ENCODE measurements at places on chromosomes 16 and 17.

GRCh38 chr16:28876019-28876659 is 2.1 kb upstream of the ATP2A1 start:
- no peak for DNase-seq

GRCh38 chr17:13594762-13595598 is 6.7 kb downstream of the HS3ST3A1 start:
- peak; percentile 34 for DNase-seq

DNA sequence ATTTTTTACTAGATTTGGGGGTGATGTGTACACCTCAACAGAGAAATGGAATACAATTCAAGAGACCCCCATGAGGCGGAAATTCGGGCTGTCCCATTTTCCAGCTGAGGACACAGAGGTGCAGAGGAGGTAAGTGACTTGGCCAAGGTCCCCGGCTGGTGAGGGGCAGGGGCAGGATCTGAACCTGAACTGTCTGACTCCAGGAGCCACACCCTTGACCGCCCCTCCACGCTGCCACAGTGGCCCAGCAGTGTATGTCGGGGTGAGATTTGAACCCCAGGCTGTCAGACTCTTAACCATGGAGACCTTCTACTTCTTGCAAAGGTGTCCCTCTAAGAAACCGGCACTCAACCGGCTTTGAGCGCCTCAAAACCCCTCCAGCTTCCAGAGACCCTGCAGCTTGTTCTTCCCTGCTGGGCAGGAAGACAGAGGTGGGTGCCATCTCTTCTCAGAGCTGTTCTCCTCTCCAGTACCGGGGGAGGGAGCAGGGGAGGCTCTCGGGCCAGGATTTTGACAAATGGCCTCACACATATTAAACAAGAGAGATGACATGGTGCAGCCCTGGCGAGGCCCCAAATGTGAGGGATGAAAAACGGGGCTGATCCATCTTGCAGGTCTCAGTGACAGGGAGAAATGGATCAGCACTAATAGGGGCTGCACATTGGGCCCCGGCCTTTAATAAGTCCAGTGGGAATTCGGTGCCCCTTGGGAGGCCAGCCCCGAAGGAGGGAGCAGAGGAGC is 222.3 kb downstream of the GSG1L start:
- no peak for DNase-seq

GRCh38 chr17:28684963-28685362 is 23.0 kb downstream of the SUPT6H start:
- peak; percentile 72 for DNase-seq

DNA sequence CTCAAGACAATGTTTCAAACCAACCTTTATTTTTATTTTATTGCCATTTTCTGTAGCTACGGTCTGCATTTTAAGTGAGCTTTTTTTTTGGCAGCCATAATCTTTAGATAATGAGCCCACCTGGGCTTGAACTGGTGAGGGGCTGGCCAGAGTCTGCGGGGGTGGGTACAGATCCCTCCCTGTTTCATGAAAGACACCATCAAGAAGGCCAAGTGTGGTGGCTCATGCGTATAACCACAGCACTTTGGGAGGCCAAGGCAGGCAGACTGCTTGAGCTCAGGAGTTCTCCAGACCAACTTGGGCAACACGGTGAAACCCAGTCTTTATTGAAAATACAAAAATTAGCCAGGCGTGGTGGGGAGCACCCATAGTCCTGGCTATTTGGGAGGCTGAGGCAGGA is 113.7 kb downstream of the CPPED1 start:
- DNase-seq: no peak

DNA sequence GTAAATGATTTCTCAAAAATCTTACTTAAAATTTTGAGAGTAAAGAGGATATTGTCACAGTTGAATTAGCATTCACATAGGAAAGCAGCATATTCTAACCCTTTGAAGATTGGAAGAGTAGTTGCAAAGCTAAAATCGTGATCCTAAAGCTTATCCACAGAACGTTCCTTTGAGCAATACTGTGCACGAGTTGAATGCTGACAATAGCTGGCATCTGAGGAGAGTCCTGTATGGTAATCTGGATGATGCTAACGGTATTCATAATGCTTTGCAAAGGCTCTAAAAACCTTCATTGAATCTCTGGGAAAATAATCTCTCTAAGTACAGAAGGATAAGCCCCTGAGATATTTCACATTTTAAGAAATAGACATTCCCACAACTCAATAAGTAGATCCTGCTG is 354.6 kb downstream of the CDH8 start:
- no peak for DNase-seq

GRCh38 chr17:15998031-15998562 is 1.4 kb downstream of the ZSWIM7 start:
- no peak for DNase-seq

DNA sequence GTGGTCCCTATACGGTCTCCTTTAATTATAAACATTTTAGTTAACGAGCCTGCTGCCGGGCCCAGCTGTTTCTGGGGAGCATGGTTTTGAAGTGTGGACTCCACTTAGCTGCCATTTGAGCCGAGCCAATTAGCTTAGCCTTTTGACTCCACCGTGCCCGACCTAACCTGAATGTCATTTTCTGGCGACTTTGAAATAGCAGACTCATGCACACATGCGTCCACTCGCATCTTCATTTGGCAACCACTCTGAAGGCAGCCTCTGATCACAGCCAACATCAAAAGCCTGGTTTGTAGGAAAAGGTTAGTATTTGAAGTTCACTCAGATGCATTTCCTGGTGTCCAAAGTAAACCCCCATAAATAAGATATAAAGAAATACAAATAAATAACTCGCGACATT is 16.8 kb downstream of the AXIN2 start:
- DNase-seq: no peak

GRCh38 chr17:49223517-49224197 is 6.9 kb downstream of the PHOSPHO1 start:
- peak; percentile 64 for DNase-seq

DNA sequence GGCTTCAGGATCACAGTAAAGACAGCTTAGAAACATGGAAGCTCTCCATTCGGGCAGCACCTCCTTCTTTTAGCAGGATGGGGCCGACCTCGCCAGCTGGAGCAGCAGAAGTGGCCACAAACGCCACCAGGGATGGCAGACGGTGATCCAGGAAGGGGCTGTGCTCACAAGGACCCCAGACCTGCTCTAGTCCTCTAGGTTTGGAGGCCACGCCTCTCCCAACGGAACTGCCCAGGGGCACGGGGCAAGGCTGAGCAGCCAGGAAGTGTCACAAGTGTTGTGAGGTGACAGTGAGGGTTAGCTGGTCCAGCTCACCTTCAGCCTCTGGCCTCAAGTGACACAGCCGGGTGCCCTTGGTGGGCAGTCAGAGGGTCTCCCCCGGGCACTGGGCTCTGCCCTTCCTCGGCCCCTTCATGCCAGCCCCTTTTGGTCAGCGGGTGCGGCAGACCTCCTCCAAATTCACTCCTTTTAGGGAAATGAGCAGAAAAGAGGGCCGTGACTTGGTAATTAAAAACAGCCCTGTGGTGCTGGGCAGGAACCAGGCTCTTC is 20.4 kb downstream of the CEP295NL start:
- no peak for DNase-seq

DNA sequence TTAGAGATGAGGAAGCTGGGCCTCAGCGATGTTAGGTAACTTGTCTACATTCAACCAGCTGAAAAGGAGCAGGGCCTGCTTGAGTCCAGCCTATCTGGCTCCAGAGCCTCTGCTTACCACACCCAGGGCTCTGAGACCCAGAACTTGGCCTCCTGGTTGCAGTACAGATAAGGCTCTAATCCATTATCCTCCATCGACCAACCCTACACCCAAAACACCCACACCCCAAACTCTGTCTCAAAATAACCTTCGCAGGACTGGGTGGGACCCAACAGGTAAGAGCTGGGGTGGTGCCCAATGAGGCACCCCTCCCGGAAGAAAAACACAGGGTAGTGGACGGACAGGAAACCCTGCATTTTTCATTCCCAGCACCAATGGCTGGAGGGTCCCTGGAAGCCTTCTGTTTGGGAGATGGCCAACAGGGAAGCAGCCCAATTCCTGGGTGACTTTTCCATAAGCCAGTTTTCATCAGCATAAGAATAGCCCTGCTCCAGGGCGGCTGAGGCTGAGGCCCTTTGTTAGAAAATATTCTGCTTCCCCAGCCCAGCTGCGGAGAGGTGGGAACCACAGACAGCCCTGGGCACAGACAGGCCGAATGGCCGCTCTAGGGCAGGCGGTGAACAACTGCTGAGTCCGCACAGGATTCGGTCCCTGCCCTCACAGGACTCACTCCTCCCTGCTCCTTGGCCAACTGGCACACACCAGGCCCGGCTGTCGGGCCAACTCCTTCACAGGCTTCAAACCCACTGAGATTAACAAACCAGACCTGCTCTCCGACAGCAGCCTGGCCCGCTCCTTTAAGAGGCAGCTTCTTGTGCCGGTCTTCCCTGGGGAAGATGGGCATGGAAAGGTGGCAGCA is 9.8 kb downstream of the SMIM5 start:
- DNase-seq: peak; percentile 18

DNA sequence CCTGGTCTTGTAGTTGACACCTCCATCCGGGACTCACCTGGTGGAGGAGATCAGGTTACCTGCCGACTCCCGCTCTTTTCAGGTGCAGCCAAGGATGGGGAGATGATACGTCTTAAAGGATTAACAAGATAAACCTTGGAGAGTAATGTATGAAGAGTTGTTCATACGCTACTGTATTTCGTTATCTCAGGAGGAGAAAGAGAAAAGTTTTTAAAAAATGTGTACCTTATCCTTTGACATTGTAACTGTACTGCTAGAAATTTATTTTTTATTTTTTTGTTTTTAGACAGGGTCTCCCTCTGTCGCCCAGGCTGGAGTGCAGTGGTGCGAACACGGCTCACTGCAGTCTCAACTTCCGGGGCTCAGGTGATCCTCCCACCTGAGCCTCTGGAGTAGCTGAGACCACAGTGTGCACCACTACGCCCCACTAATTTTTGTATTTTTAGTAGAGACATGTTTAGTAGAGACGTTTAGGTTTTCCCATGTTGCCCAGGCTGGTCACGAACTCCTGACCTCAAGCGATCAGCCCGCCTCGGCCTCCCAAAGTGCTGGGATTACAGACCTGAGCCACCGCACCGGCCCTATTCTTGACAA is 764 bp upstream of the SMURF2 start:
- DNase-seq: no peak

DNA sequence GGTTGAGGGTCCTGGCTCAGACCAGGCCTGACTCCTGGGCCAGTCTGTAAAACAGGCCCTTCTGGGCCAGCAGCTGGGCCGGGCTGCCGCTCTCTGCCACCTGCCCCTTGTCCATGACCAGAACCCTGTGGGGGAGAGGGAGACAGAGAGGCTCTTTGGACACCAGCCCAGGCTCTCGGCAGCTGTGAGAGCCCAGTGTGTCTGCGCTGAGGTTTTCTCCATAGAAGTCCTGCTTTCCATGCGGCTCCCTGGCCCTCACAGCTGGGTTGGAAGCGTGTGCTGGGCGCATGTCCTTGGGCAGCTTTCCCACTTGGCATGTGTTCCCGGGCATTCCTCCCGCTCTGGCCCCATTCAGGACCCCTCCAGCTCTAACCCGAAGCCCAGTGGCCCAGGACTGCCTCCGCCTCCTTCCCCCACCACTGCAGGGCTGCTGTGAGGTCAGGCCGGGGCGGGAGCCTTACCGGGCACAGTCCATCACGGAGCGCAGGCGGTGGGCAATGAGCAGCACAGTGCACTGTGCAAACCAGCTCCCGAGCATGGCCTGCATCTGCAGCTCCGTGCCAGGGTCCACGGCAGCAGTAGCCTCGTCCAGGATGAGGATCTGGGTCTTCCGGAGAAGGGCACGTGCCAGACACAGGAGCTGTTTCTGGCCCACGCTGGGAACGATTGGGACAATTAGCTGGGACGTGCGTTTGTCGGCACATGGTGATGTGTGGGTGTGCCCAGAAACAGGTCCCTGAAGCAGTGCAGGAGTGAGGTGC is 73.0 kb downstream of the ABCC6 start:
- peak; percentile 78 for DNase-seq

GRCh38 chr17:32523827-32524552 is 37.2 kb downstream of the CDK5R1 start:
- no peak for DNase-seq

GRCh38 chr17:17186551-17187505 is 19.3 kb downstream of the PLD6 start:
- no peak for DNase-seq

DNA sequence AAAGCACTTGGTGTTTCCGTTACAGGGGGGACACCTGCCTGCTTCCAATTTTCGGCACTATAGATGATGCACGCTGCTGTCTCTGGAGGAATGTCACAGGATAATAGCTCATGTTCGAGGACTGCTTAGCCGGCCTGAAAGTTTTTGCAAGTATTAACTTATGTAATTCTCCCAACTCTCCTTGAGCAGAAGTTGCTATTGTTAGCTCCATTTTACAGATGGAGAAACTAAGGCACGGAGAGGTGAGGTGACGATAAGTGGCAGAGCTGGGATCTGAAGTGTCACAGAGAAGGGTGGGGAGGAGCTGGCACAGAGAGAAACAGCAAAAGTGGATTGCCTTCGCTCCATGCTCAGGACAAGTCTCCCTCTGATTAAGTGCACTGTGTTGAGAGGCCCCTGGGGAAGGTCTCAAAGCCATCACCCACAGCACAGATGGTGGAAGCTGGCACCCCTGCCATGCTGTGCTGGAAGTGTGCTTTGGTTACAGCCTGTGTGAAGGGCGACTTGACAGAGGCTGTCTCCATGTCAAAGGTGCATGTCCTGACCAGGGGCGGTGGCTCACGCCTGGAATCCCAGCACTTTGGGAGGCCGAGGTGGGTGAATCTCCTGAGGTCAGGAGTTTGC is 40.8 kb upstream of the MEAK7 start:
- no peak for DNase-seq

DNA sequence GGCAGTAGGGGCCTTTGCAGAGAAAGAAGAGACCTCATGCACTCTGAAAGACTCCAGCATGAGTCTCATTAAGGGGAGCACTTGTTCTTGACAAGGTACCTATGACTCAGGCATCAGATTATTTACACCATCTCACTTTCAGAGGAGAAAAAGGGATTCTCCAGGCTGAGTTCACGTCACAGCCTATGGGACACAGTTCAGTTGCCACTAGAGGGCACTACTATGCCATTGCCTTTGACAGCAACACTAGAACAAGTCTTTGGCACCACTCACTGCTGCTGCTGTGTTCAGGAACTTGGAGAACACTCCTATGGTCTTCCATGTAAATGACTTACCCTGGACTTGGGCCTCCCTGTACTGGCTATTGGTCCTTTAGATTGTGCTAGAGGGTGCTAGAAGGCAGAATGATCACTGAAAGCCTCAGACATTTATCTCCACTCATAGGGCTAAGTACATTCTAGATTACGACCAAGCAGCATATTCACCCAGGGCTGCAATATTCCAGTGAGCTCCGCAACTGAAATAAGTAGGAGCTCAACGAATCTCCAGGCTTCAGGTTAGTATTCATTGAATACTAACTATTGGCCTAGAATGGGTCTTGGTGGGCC is 225.1 kb upstream of the CA10 start:
- peak; percentile 21 for DNase-seq

DNA sequence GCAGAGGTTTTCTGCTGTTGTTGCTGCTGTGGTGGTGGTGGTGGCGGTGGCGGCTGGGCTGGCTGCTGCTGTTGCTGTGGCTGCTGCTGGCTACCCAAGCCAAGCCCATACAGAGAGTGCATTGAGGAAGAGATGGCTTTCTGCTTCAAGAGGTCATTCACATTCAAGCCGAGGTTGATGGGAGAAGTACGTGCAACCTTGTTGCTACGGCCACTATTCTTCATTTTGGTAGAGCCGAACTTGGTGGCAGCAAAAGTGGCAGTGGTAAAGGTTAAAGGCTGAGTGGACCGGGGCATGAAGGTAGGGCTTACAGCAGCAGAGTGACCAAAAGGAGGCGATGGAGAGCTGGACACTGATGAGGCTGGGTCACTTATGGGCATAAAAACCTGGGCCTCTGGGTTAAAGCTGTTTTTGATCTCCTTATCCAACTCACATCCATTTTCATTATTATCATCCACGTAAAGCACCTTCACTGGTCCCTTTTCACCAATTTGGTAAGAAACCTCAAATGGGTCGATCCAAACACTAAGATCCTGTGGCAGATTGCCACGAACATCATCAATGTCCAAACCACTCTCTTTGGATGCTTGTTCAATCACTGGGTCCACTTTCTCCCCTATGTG is 2.8 kb downstream of the TOB1 start:
- no peak for DNase-seq
